CD4-positive, alpha-beta T cell treated with Interleukin-6 at 100 ng/mL for 8 hours (primary cell): ENCODE measurements at places on chromosomes 7 and 10.

DNA sequence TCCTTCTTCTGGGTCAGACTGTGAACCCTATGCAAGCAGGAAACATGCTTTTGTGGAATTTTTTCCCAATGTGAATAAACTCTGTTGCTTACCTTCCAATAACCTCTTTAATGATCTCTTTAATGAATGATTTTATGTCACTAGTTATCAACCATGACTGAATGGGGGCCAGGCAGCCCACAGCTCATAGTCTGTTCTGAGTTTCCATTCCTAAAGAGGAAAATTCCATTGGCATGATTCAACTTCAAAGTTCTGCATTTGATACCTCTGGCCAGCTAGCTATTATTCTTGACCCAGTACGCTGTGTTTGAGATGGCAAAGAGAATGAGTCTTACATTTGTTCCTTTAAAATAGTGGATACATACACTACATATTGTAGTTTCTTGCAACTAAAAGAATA lies 867.8 kb upstream of the CELF2 start:
- no peak for DNase-seq

- DNase-seq, result no peak
Observed at GRCh38 chr7:21983056-21983455, 37.4 kb upstream of the CDCA7L start.

GRCh38 chr7:44277851-44278250 lies 47.5 kb downstream of the CAMK2B start:
- DNase-seq, result no peak

DNA sequence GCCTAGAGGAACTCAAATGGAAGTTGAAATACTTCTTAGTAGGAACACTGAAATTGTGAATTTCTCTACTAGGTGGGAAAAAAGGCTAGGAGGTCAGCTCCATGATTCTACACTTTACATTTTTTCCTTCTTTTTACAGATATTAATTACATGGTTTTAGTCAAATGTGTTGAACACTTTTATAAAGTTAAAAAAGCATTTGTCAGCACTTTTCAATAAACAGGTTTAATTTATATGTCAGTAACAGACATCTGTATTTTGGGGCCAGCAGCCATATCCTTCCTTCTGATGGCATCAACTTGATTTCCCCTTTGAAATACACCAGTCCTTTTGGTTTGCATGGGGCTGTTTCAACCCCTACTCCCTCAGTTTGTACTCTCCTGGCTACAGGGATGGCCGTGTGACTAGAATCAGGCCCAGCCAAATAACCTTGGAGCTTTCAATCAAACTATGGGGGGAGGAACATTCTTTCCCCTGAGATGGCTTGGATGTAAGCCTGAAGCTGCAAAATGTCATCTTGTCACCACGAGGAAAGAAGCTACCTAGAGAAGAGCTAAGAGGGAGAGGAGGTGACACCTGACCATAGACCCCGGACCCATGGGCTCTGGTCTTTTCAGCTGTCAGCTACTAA lies 171.0 kb upstream of the NEBL start:
- DNase-seq, result no peak

DNA sequence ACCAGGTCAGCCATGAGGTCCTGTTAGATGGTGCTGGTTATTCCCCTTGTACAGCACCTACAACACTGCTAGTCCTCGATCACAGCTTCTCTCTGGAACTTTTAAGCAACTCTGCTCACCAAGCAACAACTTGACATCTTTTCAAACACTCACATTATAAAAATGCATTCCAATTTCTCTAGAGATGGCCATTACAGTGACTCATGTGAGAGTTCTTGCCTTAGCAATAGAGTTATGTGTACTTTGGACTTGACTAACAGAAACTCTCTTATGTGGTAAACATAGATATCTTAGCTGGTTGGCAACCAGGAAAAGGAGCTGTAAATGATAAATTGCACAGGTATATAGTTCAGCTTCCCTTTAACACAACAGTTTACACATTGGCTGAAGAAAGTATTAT lies 122.2 kb downstream of the PDE1C start:
- no peak for DNase-seq

DNA sequence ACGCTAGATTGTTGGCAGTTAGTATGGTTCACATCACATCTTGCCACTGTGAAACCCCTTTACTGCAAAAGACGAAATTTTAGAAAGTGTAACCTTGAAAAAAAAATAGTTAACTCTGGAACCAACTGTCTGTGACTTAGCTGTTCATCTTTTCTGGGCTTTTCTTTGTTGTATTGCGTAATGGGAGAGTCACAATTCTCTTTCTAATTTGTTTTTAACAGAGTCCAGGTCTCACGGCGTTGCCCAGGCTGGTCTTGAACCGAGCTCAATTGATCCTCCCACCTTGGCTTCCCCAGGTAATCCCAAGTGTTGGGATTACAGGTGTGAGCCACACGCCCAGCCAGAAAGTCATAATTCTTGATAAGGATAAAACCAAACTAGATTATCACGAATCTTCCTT lies 14.5 kb downstream of the UBE3C start:
- no peak for DNase-seq

GRCh38 chr10:112203328-112204076 lies 19.9 kb upstream of the GPAM start:
- DNase-seq, result no peak

- DNase-seq, result no peak
Observed at GRCh38 chr7:137970253-137970975, 31.5 kb downstream of the CREB3L2 start.

DNA sequence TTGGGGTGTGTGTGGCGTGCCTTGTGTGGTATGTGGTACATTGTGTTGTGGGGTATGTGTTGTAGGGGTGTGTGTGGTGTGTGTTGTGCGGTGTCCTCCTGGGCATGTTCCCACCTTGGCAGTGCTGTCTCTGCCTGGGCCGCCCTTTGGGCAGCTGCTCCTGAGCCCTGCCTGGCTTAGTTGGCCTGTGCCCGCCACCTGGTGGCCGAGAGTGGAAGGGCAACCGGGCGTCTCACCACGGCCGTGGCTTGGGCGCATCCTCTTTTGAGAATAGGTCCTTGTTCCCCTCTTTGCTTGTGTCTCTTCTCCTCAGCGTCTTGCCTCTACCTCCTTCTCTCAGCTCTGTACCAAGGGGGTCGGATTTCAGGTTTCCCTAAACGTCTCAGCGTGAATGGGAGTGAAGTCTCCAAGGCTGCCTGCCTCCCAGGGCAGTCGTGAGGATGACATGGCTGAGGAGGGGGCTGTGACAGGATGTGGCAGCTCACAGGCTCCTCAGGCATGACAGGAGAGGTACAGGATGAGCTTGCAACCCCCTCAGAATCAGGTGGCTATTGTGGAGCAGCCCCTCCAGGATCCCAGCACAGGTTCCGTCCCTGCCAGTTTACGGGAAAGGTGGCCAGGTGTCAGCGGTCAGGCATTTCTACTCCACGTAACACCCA lies 98.4 kb upstream of the PODXL start:
- peak; percentile 64 for DNase-seq

GRCh38 chr7:81430150-81430549 lies 339.7 kb downstream of the HGF start:
- no peak for DNase-seq

DNA sequence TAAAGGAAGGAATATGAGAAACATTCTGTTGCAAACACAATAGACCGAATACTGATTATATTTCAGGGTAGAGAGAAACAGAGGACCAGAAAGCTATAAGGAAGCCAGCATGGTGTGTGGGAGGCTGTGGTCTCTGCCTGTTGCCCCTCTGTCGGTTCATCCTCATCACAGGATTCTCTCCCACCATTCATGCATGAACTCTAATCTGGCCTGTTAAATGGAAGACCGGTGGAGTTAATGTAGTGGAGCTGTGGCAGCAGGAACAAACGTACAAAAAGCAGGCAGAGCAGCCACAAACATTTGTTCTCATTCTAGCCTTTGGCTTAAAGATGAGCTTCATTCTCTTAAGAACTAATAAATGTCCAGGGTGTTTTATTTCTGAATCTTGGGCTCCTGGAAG lies 902.4 kb downstream of the LRMDA start:
- no peak for DNase-seq

DNA sequence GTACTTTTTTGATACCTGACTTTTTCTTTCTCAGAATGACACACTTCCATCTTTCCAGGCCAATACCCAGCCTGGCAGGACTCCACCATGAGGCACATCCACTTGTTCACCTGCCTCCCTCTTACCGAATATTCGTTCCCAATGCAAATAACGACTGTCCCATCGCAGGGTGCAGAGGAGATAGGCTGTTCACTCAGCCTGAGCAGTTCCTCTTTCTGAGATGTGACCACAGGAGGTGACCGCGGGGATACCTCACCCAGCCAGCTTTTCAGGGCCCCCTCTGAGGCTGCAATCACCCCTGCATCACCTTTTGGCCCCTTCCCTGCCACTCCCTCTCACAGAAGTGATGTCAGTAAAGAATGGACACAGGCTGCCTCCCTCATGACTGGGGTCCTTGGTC lies 28.3 kb downstream of the PTPRN2 start:
- DNase-seq, result no peak

DNA sequence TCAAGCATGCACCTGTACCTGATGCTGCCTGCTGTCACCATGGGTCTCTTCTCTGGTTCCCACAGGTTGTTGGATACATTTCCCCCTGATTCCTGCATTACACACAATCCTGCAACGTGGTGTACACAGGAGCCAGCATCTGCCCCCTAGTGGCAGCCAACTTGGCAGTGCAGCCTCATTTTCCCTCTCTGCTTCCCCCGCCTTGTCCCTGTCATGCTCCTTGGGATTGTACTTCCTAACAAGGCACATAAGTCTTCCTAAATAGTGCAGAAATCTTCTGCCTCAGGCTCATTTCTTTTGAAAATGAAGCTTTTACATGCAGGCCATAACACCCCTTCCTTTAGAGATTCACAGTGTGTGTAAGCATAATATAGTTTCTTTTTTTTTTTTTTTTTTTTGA lies 387.5 kb downstream of the CCSER2 start:
- no peak for DNase-seq

DNA sequence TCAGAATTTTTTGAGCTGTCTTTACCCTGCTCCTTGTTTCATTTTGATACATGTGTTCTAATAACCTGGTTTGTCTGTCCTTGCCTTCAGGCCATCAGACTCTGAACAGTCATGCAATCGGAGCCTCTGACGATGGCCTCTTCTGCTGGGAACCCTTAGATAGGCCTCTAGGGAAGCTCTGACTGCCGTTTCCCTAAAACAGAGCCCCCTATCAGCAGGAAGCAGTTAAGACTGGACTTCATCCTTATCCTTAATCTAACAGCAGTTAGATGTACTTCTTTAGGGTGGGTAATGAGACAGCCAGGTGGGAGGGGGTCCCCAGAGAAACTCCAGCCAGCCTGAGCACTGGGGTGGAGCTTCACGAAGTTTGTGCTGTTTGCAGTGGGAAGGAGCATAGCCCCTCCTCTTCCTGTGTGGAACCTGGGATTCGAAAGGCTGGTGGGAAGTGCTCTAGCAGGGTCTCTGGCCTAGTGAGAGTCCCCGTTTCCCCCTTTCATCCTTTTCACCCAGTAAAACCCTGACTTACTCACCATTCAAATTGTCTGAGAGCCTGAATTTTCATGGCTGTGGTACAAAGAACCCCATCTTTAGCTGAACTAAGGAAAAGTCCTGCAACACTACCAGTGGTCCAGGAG lies 28.4 kb upstream of the SORCS3 start:
- DNase-seq, result no peak

DNA sequence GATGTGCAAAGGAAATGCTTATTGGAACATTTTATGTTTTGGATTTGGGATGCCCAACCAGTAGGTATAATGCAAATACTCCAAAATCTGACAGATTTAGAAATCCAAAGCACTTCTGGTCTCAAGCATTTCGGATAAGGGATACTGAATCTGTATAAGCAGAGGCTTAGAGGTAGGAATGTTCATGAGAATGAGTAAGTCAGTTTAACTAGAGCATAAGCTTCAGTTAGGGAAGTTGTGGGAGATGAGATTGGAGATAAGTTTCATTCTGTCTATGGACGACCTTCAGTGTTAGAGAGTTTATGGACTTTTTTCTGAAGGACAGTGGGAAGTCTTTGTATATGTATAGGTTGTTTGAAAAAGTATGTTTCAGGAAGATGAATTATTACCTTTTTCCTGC lies 10.4 kb downstream of the TAX1BP1 start:
- no peak for DNase-seq
